Activated gamma-delta T cell treated with Interleukin-2 at 50 U/mL for 16 hours (primary cell): ENCODE measurements at places on chromosomes 5 and 9.

DNA sequence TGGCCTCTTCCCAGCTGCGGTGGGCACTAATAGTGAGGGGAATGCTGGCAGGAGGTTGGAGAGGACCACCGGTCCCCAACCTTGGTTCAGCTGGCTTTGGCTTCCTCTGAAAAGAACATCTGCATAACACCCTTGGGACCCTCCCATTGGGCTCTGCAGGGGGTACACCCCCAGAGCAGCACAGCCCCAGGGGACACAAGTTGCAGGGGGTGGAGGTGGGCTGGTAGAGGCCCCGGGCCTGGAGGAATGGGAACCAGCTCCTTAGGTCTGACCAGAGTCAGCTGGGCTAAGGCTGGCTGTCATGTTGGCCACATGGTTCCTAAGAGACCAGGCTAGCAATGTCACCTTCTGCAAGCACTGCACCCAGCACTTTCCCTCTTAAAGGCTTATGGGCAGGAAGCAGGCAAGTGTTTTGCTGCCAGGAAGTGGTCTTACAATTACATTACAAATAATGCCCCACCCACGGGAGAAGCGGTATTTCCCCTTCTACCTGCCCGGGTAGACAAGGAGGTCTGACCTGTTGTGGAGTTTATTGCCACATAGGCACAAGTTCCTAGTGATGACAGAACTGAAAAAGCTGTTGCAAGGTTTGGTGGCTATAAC, 18.1 kb downstream of the GCNT4 start:
- peak; percentile 51 for DNase-seq

- DNase-seq: no peak
Observed at GRCh38 chr9:98455256-98456155, 200.1 kb upstream of the TBC1D2 start.

DNA sequence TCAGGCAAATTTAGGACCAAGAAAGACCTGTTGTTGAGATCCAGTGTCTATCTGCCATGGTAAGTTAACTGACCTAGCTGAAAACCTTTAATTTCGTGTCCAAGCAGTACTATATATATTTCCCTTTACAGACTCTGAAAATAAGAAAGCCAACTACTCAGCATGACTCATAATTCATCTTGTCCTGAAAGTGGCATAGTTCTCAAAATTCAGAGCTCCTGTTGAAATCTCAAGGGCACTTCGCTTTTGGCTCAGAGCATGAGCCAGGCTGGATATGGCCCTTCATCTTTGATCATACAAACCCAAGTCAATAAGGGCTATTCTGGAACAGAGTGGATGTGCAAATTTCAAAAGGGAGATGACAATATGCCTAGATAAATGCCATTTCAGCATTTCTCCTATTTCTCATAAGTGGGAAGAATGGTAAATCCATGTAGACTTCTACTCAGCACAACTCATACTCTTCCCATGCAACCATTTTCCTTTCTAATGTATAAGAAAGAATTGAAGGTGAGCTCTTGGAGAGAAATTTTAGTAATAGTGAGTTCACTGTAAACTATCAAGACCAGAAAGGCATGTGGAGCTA, 567.9 kb upstream of the DAB2 start:
- no peak for DNase-seq

- DNase-seq: no peak
Observed at GRCh38 chr9:133759146-133759900, 21.2 kb upstream of the SARDH start.

DNA sequence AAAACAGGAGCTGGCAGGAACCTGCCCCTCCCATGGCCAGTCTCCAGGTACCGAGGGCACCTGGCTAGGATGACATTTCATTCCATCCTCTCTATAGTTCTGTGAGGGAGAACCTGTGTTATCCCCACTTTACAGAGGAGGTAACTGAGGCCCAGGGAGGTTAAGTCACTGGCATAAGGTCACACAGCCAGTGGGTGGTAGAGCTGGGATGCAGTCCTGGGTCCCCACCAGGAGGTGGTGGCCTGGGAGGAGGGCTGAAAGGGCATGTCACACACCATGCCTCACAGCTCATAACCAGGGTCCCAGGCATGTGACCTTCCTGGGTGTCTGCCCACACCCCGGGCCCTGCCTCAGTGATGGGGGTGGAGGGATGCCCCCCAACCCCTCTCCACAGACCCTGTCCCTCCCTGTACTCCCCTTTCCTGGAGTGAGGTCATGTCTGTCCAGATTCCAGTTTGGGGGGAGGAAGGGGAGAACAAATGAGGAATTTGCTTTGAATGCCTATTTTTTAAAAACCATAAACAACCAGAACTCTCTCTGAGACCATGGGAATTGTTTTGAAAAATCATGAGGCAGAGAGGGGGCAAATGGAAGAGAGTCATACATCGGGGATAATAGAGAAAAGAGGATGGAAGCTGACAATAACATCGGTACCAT, 77.7 kb upstream of the STXBP1 start:
- DNase-seq: no peak

DNA sequence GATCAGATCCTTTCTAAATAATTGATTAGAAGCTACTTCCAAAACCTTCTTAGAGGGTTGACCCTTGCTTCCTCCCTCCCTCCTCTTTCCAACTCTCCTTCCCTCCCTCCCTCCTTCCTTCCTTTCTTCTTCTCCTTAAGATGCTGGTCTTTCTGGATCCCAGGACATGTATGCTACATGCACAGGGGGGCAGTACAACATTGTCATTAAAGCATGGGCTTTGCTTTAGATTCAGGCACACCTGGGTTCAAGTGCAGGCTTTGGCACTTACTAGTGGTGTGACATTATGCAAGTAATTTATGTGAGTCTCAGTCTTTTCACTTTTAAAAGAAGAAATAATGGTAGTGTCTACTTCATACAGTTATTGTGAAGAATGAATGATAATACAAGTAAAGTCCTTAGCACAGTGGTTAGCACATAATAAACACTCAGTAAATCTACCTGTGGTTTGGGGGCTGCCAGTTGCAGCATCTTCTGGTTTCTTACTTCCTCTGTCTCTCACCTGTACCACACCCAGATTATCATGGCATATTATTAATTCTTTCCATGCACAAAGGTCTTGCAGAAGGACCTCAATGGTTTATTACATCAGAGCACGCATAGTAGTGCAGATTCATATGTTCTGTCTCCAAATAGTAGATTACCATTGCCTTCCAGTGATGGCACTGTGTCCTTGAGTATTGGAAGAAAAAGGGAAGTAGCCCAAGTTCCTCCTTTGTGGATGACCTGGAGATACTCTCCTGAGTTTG, 154.1 kb downstream of the ARHGAP26 start:
- DNase-seq: no peak

GRCh38 chr9:34139477-34140146, 13.1 kb upstream of the DCAF12 start:
- no peak for DNase-seq

GRCh38 chr9:91177661-91178280, 183.9 kb downstream of the AUH start:
- no peak for DNase-seq

- DNase-seq: no peak
Observed at GRCh38 chr9:110742741-110743371, 74.3 kb downstream of the MUSK start.

- no peak for DNase-seq
Observed at GRCh38 chr5:177508837-177509236, 789 bp downstream of the DOK3 start.

- DNase-seq: no peak
Observed at GRCh38 chr5:27311544-27311943, 273.2 kb upstream of the CDH9 start.

- no peak for DNase-seq
Observed at GRCh38 chr9:76558465-76558864, 99.5 kb downstream of the GCNT1 start.
